ENCODE measurements at places on chromosomes 5 and 9.

GRCh38 chr9:113707953-113708695, 168.0 kb upstream of the ZNF618 start:
- no peak for DNase-seq

- no peak for DNase-seq
Observed at GRCh38 chr9:125999504-125999881, 252.3 kb downstream of the PBX3 start.

DNA sequence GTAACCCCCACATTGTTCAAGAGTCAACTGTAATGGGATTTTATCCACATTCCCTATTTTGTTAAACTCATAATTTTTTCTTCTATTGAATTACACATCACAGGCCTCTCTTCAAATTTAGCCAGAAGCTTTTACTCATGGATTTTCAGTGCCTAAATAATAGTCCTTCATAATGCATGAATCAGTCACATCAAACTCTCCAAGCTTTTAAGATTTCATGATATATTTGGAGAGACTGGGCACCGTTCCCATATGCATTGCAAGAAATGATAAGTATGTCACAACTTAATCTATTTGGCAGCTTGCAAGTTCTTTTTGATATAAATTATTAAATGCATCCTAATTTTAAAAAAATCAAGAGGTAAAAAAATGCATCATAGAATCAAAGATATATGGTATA, 465.9 kb downstream of the DMAC1 start:
- no peak for DNase-seq

GRCh38 chr5:102794677-102795331, 39.7 kb downstream of the PAM start:
- no peak for DNase-seq

GRCh38 chr5:108521841-108522506, 140.1 kb upstream of the FBXL17 start:
- DNase-seq, result no peak

GRCh38 chr5:2204366-2205184, 321.9 kb upstream of the IRX4 start:
- no peak for DNase-seq

DNA sequence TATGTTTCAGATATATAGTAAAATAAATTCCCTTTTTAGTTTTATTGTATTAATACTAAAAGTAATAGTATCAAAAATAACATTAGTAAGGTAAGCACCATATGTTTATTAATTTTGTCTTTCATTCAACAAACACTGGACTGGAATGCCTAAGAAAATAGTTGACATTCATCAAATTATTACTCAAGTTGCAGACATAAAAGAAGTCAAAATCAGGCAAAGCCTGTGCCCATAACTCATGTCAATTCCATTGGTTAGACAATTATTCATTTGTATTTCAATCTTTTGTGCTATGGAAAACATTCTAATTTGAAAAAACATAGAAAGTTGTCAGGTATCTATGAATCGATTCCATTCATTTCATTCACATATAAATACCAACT, 158.9 kb downstream of the CEMIP2 start:
- DNase-seq, result no peak

DNA sequence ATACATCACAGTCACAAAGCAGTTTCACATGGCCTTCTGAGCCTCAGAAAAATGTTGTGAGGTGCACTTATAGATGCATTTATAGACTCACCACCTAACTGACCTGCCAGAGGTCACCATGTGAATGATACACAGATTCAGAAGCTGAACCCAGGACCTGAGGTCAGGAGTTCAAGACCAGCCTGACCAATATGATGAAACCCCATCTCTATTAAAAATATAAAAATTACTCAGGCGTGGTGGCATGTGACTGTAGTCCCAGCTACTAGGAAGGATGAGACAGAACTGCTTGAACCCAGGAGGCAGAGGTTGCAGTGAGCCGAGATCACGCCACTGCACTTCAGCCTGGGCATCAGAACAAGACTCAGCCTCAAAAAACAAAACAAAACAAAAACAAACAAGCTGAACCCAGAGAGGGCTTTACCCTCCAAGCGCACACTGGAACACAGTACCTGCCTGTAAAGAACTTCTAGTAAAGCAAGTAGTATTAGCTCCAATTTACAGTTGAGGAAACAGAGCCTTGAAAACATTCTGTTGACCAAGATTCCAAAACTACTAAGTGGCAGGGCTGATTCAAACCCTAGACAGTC, 16.3 kb downstream of the ECPAS start:
- no peak for DNase-seq

- DNase-seq, result no peak
Observed at GRCh38 chr9:89872426-89872912, 267.7 kb downstream of the GADD45G start.

GRCh38 chr5:31671339-31671741, 32.4 kb downstream of the PDZD2 start:
- DNase-seq, result no peak

GRCh38 chr9:7209016-7209715, 451.4 kb downstream of the KDM4C start:
- no peak for DNase-seq
